ENCODE measurements at places on chromosomes 7 and 10.

GRCh38 chr7:18978108-18978495 lies 139.3 kb downstream of the TWIST1 start:
- DNase-seq = no peak

- no peak for DNase-seq
Measured at GRCh38 chr7:111873963-111874690, 311.8 kb upstream of the IMMP2L start.

- DNase-seq = no peak
Measured at GRCh38 chr7:85573346-85573745, 386.5 kb upstream of the SEMA3D start.

DNA sequence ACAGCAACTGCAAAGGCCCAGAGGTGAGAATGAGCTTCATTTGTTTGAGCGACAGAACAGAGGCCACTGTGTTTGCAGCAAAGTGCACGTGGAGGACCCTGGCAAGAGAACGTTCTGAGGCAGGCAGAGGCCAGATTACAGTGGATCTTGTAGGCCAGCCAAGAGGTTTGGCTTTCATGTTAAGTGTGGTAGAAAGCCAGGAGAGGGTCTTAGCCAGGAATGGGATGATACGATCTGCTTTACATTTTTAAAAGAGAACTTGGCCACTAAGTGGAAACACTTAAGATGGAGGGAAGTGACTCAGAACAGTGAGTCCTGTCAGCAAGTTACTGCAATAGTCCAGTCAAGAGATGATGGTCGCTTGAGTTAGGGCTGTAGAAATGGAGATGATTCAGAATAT lies 4.6 kb downstream of the CCDC136 start:
- no peak for DNase-seq

- no peak for DNase-seq
Measured at GRCh38 chr7:84399661-84400060, 205.1 kb upstream of the SEMA3A start.

DNA sequence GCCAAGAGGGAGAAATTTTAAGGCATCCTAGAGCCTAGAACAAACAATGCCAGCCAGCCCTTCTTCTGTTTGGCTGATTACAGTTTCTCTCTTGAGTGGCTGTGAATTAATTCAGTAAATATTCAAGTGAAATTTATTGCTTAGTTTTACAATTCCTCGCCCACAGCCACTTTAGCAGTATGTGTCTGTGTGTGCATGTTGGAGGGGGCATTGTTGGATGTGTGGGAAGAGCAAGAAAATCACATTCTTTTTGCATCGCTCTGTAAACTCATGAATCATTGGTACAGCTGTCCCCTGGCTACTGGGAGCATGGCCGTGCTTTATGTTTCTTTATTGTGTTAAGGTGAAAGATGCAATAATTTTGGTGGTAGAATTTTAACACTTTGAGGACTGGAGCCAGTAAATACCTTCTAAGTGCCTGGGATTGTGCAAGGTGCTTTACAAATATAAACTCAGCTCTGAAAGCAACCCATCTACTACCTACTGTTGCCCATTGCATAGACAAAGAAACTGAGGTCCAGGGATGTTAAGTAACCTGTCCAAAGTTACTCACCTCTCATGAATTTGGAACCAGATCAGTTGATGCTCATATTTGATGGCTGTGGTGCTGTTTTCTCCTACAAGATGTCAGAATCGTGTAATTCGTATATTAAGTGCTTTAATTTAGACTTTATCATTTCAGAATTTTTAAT lies 89.9 kb upstream of the BTBD16 start:
- DNase-seq = no peak

DNA sequence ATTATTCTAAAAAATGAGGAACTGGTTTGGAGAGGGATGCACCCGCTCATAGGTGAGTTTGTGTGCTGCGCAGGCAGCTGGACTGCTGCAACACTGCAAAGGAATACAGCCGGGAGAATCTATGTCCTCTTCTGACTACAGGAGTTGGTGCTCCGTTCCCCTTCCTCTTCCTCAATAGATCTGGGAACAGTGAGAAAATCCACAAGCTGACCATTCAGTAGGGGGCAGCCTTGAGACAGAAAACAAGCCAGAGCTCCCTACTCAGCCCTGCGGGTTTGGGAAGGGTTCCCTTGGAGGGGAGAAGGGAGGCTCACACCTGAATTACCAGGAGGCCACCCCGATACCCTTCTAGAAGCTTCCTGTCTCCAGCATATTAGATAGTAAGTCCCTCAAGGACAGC lies 87.3 kb upstream of the FOXI2 start:
- no peak for DNase-seq

DNA sequence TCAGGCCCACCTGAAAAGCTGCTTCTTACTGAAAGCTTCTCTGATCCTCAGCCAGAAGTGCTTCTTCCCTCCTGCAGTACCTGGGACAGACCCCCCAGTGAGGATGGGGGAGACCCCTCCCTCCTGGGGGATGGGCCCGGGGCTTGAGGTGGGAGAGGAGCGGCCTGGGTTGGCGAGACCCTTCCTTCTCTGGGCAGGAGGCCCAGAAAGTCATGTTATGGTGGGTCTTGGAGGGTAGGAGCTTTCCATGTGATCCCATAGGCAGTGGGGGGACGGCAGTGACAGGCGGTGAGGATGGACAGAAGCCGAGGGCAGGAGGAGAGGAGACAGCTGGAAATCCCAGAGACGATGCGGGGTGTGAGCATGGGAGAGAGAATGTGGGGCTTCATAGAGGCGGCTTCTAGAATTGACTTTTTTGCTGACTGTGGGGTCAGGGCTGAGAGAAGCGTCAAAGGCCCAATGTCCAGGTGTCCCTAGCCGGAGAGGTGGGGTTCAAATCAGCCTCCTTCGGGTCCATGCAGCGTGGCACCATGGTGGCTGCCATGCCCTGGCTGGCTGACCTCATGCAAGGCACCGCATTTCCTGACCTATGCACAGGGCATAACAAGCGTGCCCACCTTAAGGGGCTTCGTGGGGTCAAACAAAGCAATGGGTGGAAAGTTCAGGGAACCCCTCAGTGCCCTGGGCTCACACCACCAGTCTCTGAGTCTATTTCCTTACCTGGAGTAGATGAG lies 154.0 kb downstream of the UBE2H start:
- no peak for DNase-seq

GRCh38 chr10:59944339-59944935 lies 38.1 kb upstream of the CCDC6 start:
- DNase-seq = no peak

GRCh38 chr7:33369888-33370287 lies 240.5 kb downstream of the BBS9 start:
- no peak for DNase-seq

GRCh38 chr10:36802490-36803153 lies 322.8 kb upstream of the ANKRD30A start:
- DNase-seq = no peak

DNA sequence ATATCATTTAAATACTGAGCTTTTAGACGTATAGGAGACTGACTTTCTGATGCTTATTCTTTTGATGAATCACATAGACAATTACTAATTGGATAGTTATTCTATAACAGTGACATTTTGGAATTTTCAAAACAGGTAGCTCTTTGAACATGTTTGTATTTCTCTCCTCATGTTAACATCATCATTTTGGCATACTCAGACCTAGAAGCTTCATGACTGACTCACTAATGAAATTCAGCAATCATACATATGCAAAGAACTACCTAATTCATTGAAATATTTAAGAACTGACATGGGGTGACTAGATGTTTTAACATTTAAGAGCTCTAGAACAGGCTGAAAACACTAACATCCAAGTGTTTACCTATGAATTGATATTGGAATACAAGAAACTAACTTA lies 192.3 kb downstream of the VTI1A start:
- DNase-seq = no peak

GRCh38 chr10:4034907-4035598 lies 250.0 kb upstream of the KLF6 start:
- no peak for DNase-seq

GRCh38 chr7:131961054-131961680 lies 404.7 kb upstream of the PODXL start:
- DNase-seq = no peak

DNA sequence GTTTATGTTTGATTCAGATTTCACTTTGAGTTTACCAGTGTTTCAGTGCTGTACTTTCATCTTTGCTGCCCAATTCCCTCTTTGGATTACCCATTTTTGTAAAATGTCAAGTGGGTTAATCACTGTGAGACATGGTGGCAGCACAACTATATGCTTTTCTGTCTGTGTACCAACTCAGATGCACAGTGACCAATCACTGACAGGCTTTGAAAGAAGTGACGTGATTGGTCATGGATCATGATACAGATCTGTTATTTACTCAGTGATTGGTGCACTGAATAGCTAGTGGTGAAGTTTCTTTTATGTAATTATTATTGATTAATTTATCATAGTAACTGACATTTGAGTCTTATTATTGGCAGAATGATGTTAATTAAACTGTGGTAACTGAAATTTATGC lies 126.9 kb downstream of the SDK1 start:
- DNase-seq = no peak

GRCh38 chr7:115689941-115690340 lies 340.6 kb downstream of the TFEC start:
- DNase-seq = no peak

- no peak for DNase-seq
Measured at GRCh38 chr10:76209135-76209534, 777.7 kb downstream of the LRMDA start.

All from SJSA1 (cell line).